ENCODE measurements at places on chromosomes 5 and 9.

DNA sequence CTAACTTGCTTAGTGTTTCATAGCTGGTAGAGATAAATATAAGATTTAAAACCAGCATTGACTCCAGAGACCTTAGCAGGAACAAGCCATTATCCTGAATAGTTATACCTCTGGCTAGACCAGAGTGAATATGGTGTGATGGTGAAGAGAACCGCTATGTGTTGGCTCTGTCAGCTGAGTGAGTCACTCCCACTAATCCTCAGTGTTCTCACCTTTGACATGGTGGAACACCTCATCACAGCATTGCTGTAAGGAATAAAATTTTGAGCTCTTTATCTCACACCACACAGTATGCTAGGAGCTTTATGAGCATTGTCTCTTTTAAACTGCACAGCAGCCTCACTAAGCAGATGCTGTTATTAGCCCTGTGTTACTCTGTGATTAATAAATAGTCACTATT lies 90.7 kb upstream of the DHFR start:
- DNase-seq = no peak

GRCh38 chr5:18395126-18396110 lies 761.2 kb downstream of the TAF11L14 start:
- no peak for DNase-seq

GRCh38 chr5:101009758-101010519 lies 106.9 kb upstream of the ST8SIA4 start:
- no peak for DNase-seq

GRCh38 chr5:57173319-57174127 lies at the start of gene GPBP1:
Gene GPBP1 (plus strand): TSS chr5:57174059. CDS start chr5:57214131, 40,072 bp downstream.
- peak; percentile 93 for DNase-seq

DNA sequence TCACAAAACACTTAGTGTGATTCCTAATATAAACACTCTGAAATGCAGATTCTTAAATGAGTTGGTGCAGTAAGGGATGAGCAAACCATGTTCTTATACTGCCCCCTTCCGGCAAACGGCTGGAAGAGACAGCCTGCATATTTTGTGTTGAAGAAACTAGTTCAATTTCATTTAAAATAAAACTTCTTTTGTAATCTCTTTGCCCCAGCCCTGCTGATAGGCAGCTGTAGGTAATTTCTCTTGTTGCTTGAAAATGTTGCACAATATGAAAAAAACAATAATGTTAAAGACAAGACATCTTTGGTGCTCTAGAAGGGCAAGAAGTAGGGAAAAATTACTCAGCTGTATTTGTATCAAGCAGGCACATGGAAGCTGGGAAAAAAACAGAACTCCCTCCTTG lies 89.7 kb upstream of the CCNG1 start:
- peak; percentile 4 for DNase-seq

GRCh38 chr5:160525471-160526261 lies 104.0 kb downstream of the PTTG1 start:
- no peak for DNase-seq

DNA sequence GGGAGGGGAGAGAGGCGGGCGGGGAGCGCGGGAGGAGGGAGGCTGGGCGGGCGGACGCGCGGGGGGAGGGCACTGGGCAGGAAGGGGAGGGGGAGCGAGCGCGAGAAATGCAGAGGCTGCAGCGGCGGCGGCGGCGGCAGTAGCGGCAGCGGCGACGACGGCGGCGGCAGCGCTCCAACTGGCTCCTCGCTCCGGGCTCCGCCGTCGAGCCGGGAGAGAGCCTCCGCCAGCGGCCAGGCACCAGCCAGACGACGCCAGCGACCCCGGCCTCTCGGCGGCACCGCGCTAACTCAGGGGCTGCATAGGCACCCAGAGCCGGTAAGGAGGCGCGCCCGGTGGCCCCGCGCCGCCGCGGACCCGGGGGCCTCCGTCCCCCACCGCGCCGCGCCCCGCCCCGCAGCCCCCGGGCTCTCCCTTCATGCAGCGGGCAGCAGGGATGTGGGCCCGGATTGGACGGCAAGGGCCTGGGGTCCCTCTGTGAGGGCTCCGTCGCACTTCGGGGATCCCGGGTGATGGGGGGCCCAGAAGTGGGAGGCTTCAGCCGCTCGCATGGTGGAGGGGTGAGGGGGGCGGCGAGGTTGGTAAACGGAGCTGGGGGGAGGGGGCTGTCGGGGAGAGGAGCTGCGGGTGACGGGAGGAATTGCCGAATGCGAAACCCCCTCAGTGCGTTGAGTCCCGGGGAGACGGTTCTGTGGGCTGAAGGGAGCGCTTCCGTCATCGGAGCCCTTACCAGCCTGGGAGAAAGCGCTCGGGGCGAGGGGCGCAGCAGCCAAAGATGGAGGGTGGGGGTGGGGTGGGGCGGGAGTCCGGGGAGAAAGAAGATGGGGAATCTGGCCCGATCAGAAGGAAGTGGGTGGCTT lies at the start of gene BASP1:
Gene BASP1, plus strand, starts transcription at position 139 of the 860 bp plus-strand sequence. CDS start 57,586 bp downstream, outside the sequence.
- DNase-seq = peak; percentile 18

GRCh38 chr9:122001491-122002201 lies 91.5 kb downstream of the TTLL11 start:
- no peak for DNase-seq

DNA sequence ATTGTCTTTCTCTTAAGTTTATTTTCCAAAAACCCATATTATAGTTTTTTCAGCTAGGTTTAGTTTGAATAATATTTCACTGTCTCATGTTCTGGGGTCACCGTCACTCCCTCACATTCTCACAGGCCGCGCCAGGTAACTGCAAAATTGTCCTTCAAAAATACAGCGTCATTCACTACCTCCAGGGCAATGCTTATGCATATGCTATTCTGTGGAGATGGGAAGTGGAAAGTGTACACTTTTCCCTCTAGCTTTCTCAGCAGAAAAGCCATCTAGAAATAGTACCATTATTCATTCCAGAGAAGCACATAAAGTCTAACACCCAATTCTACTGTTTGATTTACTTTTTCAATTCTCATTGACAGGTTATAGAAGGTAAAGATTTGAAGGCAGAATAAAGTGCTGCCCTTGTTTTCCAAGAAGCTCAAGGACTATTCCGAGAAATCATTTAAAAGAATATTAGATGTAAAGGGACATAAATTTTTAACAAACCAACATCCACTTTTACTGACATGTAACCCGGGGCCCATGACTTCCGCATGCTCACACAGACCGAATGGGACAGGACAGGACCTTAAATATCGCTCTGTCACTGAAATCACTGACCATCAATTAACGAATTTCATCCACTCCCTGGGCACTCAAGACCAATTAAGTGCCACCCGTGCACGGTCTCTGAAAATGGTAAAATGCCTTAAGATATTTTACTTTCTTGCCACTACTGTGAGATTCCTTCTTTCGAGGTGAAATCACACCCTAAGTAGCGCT lies 720 bp downstream of the NUDT12 start:
- DNase-seq = no peak

DNA sequence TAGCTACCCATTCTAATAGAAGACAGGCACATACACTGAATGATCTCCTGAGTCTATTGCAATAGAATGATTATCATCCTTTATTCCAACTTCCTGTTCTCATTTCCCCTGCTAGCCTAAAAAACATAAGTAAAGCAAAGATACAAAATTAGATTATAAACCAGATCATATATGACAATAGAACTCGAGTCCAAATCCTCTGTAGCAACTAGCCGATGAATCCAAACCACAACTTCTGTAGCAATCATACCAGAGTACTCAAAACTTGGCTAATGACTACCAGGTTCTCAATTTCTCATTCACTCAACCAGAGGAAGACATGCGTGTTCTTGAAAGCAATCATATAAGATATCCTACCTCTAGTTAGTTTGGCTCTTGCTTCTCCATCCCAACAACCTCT lies 622.1 kb downstream of the PSAT1 start:
- DNase-seq = no peak

GRCh38 chr5:140015706-140016105 lies 27.4 kb downstream of the NRG2 start:
- no peak for DNase-seq

GRCh38 chr5:173328844-173329490 lies 753 bp upstream of the STC2 start:
- peak; percentile 4 for DNase-seq

- DNase-seq = no peak
Measured at GRCh38 chr9:27589462-27589861, 16.2 kb upstream of the C9orf72 start.

- DNase-seq = no peak
Measured at GRCh38 chr5:41095324-41096101, 24.4 kb upstream of the MROH2B start.

GRCh38 chr9:74125941-74126340 lies 371.2 kb upstream of the RORB start:
- DNase-seq = no peak

DNA sequence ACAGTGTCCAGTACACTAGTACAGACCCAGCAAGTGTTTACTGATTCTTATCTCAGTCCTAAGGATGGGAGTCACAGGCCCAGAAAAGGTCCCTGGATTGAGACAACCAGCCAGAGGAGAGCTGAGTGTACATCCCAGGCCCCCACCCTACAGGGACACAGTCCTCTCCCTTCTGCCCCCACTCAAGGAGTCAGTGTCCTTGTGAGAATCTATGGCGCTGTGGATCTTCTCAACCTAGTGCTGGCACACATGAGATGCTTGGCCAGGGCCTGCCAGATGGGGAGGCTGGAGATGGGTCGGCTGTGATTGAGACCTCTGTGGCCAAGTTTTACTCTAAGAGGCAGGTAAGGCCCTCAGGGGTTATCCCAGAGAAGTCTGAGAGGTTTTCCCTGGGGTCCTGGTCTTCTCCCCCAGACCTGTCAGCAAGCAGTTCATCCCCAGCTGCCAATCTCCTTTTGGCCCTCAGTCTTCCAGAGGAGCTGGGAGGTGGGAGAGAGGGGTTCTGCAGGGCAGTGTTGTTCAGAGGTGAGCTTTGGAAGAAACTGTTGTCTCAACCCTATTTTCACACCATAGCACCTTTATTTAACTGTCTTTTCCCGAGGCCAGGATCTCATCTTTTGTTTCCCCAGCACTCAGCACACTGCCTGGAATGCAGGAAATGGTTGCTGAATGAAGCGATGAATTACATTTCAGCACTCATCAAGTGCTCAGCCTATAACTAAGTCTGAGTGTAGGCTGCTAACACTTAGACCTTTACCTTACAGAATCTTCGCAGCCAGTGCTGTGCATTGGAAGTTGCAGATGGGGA lies 3.2 kb upstream of the NSD1 start:
- no peak for DNase-seq

DNA sequence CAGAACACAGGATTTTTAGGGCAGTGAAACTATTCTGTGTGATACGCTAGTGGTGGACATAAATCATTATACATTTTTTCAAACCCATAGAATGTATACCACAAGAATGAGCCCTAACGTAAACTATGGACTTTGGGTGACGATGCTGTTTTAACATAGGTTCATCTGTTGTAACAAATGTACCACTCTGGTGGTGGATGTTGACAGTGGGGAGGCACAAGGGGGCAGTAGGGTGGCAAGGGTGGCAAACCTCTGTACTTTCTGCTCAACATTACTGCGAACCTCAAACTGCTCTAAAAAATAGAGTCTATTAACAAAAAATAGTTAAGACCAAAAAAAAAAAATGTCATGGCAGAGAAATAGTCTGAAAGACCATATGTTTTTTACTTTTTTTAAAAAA lies 9.1 kb upstream of the MVB12B start:
- no peak for DNase-seq

DNA sequence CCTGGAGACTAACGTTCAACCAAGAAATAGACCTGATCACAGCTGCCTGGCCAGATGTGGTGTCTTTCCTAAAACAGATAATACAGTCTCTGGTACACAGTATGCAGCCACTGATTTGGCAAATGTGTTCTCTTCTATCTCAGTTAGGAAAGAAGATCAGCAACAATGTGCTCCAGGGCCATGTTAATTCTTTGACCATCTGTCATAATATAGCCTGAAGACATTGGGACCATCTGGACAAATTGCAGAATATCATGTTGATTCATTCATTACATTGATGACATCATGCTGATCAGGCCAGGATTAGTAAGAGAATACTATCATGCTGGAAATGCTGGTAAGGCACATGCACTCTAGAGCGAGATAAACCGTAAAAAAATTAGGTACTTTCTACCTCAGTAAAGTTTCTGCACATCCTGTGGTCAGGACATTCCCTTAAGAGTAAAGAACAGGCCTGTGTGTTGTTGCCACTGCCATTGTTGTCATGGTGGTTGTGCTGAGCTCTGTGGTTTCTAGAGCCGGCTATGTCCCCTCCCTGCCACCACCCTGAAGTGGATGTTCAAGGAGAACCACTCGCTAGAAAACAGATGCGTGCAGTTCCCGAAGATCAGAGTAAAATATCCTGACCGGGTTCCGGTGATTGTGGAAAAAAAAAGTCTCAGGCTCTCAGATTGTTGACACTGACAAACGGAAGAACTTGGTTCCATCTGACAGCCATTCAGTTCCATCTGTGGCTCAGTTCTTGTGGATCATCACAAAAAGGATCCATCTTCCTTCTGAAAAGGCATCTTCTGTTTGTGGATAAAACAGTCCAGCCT lies 6.4 kb upstream of the JMY start:
- no peak for DNase-seq

GRCh38 chr9:115117999-115118878 lies at the start of gene TNC:
Gene TNC (minus strand): TSS chr9:115118157. CDS start chr9:115091018, 27,139 bp downstream.
- peak; percentile 64 for DNase-seq

GRCh38 chr9:8208465-8208864 lies 408.9 kb upstream of the DMAC1 start:
- no peak for DNase-seq

- DNase-seq = peak; percentile 45
Measured at GRCh38 chr5:170809551-170809950, 26.0 kb downstream of the GABRP start.

GRCh38 chr9:18261181-18261580 lies 212.8 kb upstream of the ADAMTSL1 start:
- DNase-seq = no peak

- no peak for DNase-seq
Measured at GRCh38 chr5:29896646-29897045, 1296.8 kb upstream of the CDH6 start.

- DNase-seq = no peak
Measured at GRCh38 chr9:93065135-93065720, 6.7 kb downstream of the SUSD3 start.

DNA sequence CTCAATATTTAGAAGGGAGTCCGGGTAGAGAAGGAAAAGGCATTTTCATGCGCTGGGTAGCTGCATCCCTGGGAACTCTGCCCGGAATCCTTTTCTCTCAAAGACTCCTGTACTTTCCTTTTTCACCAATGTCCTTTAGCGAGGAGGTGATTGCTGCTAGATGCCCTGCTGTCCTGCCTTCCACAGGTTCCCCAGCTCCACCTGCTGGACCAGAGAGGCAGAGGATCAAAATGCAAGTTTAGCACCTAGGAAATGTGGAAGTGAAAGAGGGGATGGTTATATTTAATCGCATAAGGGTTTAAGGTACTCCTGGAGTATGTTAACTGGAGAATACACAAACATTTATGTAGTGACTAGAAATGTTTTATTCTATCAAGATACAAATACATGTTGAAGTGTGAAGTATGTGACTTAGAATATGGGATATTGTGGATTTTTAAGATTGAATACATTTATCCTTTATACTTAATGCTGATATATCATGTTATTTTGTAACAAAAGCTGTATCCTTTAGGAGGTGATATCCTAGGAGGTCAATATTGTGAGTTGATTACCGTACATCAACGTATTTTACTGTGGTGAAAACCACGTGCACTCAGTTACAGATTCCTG lies 145.7 kb downstream of the ARHGAP26 start:
- DNase-seq = peak; percentile 8
